ENCODE measurements at places on chromosomes 6 and 20.
A peak's percentile ranks its signal among the peaks of the same experiment; 100 is the strongest.

DNA sequence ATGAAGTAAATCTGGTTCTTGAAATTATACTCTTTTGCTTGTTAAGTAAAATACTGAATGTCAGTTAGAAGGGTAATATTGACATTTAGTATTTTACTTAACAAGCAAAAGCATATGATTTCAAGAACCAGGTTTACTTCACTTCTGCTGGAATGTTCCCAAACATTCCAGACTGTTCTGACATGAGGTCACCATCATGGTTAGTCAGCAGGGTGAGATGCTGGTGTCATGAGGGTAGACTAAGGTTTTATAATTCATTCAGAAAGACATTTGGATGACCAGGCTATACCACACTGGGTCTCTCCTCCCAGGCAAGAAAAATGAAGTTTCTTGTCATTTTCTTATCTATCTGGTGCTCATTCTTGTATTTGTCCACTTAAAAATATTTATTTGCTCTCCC, 414.4 kb upstream of the MMS22L start:
- no peaks in the 10 kb centered on the region for H3K36me3 ChIP-seq
- no peaks in the 10 kb centered on the region for H3K4me1 ChIP-seq
- no peak overlapping the region for H3K27ac ChIP-seq
- no peaks in the 10 kb centered on the region for H3K27me3 ChIP-seq

- no peak for DNase-seq
- H3K36me3 ChIP-seq = peaks cover 5% of the 10 kb centered on the region
- peak overlapping the region; percentile 81 for H3K4me3 ChIP-seq
- H3K27ac ChIP-seq = no peak overlapping the region
- peaks cover 13% of the 10 kb centered on the region for H3K4me1 ChIP-seq
Observed at GRCh38 chr20:10672624-10673127, 1.1 kb downstream of the JAG1 start.

DNA sequence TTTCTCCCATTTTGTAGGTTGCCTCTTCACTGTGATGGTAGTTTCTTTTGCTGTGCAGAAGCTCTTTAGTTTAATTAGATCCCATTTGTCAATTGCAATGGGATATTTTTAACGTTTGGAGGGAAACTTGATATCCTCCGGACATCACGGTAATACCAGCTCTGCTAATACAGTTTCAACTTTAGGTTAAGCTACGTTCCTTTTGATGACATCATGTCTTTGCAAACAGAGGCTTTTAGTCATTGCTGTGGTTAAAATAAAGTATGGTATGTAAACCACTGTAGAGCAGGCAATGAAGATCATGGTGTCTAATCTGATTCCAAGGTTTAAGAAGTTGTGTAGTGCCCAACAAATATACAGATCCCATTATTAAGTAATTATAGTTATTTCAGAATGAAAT, 168.0 kb upstream of the CHD6 start:
- DNase-seq = no peak
- H3K4me1 ChIP-seq = no peaks in the 10 kb centered on the region
- H3K4me3 ChIP-seq = no peak overlapping the region
- H3K27ac ChIP-seq = no peak overlapping the region
- H3K36me3 ChIP-seq = no peaks in the 10 kb centered on the region

- no peak overlapping the region for H3K4me3 ChIP-seq
- no peaks in the 10 kb centered on the region for H3K36me3 ChIP-seq
- no peak for DNase-seq
- H3K27me3 ChIP-seq = peaks cover 32% of the 10 kb centered on the region
- no peaks in the 10 kb centered on the region for H3K4me1 ChIP-seq
- no peak overlapping the region for H3K27ac ChIP-seq
Observed at GRCh38 chr6:144873623-144874378, 588.7 kb downstream of the UTRN start.

DNA sequence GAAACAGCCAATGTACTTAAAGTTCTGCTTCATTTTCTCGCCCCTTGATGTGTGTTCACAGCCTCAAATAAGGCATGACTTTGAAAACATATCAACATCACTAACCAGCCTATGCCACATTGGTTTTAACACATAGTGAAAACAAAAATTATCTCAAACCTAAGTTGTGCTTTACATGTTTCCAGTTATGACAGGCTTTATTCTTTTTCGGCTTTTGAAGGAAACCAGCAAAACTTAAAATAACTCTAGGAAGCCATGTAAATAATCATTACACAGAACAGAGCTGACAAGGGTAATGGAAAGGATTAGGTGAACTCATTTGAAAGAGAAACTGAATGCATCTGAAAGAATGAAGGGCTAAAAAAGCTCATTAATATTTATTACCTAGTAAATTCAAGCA, 42.1 kb downstream of the BMP5 start:
- no peak for DNase-seq
- H3K27me3 ChIP-seq = no peaks in the 10 kb centered on the region
- H3K27ac ChIP-seq = no peak overlapping the region
- no peaks in the 10 kb centered on the region for H3K36me3 ChIP-seq
- no peaks in the 10 kb centered on the region for H3K4me1 ChIP-seq
- no peak overlapping the region for H3K4me3 ChIP-seq

DNA sequence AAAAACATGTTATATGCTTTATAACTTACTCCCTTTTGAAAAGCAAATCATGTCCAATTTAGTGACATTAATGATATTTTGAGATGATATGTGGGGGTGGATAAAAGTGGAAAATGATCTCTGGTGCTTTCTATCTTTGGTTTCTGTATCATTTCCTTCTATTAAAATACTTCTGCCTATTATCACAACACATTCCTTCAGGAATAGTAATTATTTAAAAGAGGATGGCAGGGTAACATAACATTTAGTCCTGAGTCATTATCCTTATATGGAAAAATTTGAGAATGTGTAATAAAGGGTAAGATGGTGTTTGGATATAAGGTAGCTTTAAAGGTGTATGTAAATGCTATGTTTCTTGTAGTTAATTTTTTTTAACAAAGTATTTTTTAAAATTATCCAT, 657.7 kb downstream of the PHF3 start:
- no peaks in the 10 kb centered on the region for H3K4me1 ChIP-seq
- no peaks in the 10 kb centered on the region for H3K27me3 ChIP-seq
- no peaks in the 10 kb centered on the region for H3K36me3 ChIP-seq
- no peak overlapping the region for H3K27ac ChIP-seq
- DNase-seq = no peak

DNA sequence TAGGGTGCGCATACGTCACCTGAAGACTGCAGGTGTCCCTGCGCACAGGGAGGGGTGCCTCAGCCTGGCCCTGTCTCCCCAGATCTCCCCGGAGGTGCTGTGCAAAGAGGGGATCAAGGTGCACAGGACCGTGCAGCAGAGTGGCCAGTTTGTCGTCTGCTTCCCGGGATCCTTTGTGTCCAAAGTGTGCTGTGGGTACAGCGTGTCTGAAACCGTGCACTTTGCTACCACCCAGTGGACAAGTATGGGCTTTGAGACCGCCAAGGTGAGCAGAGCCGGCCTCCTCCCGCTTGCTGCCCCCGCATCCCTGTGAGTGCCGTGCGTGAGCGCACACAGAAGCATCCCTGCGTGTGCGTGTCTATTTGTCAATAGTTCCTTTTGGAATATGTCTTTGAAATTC, 150.7 kb downstream of the DTNBP1 start:
- H3K36me3 ChIP-seq = peaks cover 52% of the 10 kb centered on the region
- DNase-seq = no peak
- H3K27me3 ChIP-seq = no peaks in the 10 kb centered on the region
- H3K27ac ChIP-seq = no peak overlapping the region

DNA sequence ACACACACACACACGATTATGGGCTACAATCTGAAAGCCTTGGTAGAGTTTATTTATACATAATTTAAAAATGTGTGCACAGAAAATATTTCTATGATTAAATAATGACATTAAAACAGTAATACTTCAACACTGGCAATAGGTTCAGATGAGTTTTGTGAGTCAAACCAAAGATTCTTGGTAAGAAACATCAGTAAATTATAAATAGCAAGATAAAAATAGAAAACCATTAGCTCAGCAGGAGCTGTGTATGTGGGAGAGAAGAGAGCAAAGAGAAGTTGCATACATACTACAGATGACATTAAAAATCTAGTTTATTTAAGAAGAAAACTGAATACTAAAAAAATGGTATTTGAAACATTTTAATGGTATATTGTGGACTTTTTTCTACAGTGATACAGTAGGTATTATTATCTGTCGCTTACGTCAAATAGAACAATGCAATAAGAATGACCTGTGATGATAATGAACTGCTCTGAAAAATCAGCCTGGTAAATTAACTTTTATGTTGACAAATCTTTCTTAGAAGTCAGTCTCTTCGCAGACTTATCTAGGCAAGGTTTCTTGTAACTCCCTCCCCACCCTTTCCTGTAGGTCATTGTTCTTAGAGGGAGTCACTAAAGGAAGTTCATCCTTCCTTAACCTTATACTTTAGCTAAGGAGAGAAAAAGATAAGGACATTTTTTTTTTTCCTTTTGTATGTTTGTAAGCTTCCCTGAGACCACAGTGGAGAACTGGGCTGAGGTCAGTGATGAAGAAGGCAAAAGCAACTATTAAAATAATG, 149.3 kb downstream of the GJA1 start:
- no peaks in the 10 kb centered on the region for H3K36me3 ChIP-seq
- H3K4me1 ChIP-seq = no peaks in the 10 kb centered on the region
- H3K27ac ChIP-seq = no peak overlapping the region

DNA sequence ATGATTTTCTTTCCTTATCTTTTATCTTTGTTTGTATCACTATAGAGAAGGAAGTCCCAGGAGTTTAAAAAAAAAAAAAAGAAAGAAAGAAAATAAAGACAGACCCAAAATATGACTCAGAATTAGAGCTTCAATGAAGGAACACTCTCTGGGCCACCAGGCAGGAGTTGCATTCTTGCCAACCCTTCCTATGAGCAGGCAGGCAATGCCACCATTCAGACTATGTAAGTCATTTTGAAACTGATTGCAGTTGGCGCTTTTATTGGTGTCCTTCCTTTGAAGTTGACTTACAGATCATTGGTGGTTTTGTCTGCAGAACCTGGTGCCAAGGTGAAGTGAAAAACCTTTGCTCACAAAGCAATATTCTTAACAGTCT, 50.3 kb downstream of the MYB start:
- no peak for DNase-seq
- no peaks in the 10 kb centered on the region for H3K36me3 ChIP-seq
- no peak overlapping the region for H3K27ac ChIP-seq
- H3K27me3 ChIP-seq = no peaks in the 10 kb centered on the region

DNA sequence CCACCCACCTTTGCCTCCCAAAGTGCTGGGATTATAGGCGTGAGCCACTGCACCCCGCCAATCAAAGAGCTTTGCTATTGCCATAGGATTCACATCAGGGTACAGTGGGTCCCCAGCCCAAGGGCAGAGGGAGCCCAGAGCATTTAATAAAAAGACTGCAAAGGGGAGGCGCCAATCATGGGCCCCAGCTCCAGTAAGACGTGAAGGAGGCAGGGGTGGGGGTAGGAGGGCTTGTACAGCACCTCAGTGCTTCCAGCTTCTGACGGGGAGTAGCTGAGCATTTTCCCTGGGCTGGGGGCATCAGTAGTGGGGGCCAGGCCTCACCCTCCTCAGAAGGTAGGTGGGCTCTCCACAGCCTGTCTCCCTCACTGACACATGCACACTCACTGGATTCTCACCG, 1.5 kb downstream of the ADA start:
- H3K4me1 ChIP-seq = peaks cover 60% of the 10 kb centered on the region
- DNase-seq = no peak
- peaks cover 13% of the 10 kb centered on the region for H3K36me3 ChIP-seq
- H3K27me3 ChIP-seq = no peaks in the 10 kb centered on the region

DNA sequence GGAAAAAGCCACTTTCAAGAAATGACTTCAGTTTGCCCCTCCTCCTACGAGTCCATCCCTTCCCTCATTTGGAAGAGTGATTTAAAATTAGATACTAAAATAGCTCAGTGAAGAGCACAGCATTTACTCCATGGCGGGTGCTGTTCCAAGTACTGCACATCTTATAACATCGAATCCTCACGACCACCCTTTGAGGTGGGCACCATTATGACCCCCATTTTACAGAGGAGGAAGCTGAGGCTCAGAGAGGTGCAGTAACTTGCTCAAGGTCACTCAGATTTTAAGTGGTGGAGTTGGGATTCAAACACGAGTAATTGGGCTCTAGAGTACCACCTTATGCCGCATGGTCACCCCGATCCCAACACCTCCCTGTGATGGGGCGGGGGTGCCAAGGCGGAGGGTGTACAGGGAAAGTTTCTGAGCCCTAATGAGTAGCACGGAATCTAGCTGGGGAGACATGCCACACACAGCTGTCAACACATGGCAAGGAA, 25.5 kb downstream of the TTBK1 start:
- DNase-seq = no peak
- peaks cover 7% of the 10 kb centered on the region for H3K4me1 ChIP-seq
- H3K36me3 ChIP-seq = peaks cover 1% of the 10 kb centered on the region
- peaks cover under 1% of the 10 kb centered on the region for H3K27me3 ChIP-seq
- no peak overlapping the region for H3K27ac ChIP-seq

DNA sequence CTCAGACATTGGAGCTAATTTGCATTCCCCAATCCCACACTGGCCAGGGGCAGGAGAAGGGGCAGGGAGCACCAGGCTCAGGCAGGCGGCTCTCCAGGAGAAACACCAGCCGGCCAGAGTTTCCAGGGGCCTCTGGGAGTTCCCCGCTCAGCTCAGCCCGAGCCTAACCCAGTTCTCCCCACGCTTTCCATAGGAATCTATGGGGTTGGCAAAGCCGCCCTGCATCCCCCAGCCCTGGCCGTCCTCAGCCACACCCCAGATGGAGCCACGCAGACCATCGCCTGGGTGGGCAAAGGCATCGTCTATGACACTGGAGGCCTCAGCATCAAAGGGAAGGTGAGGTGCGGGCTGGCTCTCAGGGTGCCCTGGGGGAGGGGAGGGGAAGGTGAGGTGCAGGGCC, 8.2 kb downstream of the NPEPL1 start:
- no peak overlapping the region for H3K27ac ChIP-seq
- H3K27me3 ChIP-seq = no peaks in the 10 kb centered on the region
- DNase-seq = no peak

DNA sequence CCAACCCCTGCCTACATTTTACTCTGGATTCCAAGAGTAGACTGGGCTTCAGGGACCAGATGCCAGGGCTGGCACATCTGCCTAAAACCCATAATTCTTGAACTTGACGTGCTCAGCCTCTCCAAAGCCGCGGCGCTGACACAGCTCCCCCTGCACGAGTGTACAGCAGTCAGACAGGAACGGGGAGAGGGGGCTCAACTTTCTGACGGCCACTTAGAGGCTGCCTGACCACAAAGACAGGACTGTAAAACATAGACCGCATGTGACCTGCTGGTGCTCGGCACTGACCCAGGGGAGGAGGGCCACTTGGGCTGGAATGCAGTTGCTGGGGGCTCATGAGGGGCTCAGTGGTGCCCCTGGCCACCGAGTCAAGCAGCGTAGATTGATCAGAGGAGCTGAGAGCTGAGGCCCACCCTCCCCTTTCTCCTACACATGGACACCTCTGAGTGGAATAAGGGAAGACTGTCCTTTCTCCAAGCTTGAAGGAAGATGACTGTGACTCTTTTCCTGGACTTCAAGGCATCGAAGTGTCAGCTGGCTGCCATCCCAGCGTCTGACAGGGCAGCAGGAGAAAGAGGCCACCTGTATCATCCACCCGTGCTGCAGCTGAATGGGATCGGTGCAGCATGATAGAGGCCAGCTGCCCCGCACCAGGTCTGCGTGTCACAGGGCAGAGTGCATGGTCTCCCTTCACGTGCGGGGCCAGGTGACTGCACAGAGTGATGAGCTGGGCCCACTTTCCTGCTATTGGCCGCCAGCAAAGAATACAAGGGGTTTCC, 171.3 kb upstream of the AGPAT4 start:
- no peaks in the 10 kb centered on the region for H3K4me1 ChIP-seq
- no peaks in the 10 kb centered on the region for H3K36me3 ChIP-seq
- H3K27me3 ChIP-seq = no peaks in the 10 kb centered on the region
- DNase-seq = no peak
- H3K4me3 ChIP-seq = no peak overlapping the region

GRCh38 chr20:36825385-36826104, 50.4 kb upstream of the TLDC2 start:
- H3K36me3 ChIP-seq = peaks cover 1% of the 10 kb centered on the region
- H3K4me1 ChIP-seq = no peaks in the 10 kb centered on the region

Measured in central memory CD8-positive, alpha-beta T cell (primary cell).